ENCODE measurements at places on chromosomes 11 and 22. TPM values are rescaled to one million over a fixed set of nuclear protein-coding genes. Genes with fewer than 3 reads are reported as not detected.
A peak's percentile ranks its signal among the peaks of the same experiment; 100 is the strongest.

The OR51B5 gene
- not detected for total RNA-seq

The MUC6 gene
- total RNA-seq: 0.08 TPM

GRCh38 chr22:23127788-23128187 lies 14.0 kb downstream of the RSPH14 start:
- no peak for DNase-seq

- peak; percentile 82 for DNase-seq
These were observed 34.1 kb downstream of the LIF start for GRCh38 chr22:30212363-30212995.

GRCh38 chr22:33684087-33684486 lies 236.2 kb downstream of the LARGE1 start:
- no peak for DNase-seq

GRCh38 chr11:121592708-121593107 lies 139.9 kb upstream of the SORL1-AS1 start:
- no peak for DNase-seq

DNA sequence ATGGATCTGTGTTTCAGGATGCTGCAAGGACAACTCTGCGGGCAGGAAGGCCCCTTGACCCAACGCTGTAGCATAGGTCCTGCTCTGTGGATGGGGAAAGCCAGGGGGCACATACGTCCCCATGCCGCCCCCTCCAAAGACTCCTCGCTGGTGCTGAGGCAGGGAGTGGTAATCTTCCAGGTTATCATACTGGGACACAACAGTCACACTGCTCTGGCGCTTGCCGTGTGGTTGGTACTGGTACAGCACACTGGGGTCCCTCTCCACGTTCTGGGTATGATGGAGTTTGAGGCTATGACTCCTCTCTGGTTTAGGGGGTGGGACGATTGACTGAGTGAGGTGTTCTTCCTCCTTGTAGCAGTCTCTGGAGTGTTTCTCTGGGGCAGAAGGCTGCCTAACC lies 26.2 kb upstream of the TP53AIP1 start:
- no peak for DNase-seq

The TBC1D22A gene
- 13.5 TPM for total RNA-seq

DNA sequence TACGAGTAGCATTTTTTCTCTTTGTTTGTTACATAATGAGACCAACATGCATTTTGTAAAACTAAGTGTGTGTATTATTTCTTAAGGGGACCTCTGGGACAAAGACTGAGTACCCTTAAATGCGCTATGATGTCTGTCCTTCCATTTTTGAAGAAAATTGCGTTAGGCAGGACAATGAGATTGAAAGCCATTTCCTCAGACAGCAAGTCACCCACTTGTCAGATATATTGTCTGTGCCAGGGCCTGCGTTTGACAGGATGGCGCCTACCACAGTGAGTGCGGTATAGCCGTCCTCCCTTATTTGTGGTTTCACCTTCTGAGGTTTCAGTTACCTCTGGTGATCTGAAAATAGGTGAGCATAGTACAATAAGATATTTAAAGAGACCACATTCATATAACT lies 2.2 kb downstream of the AP2A2 start:
- DNase-seq: no peak

The UBQLN3 gene
- total RNA-seq: not detected

DNA sequence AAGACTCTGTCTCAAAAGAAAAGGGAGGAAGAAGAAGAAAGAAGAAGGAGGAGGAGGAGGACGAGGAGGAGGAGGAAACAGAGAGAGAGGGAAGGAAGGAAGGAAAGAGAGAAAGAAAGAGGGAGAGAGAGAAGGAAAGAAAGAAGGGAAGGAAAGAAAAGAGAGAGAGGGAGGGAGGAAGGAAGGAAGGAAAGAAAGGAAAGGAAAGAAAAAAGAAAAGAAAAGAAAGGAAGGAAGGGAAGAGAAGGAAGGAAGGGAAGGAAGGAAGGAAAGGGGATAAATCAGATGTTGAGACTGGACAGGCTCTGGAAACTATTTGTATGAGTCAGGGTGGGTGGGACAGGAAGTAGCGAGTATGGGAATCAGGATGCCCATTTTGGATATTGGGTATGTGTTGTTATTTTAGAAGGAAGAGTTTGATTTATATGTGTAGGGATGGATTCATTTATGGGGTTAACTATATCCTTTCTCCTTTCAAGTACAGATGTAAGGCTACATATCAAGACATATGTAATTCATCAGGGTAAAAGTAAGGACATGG lies 6.0 kb upstream of the RPL3 start:
- DNase-seq: no peak

- peak; percentile 46 for DNase-seq
These were observed 138.7 kb downstream of the TRIM29 start for GRCh38 chr11:119999220-119999619.

The RAG2 gene
- not detected for total RNA-seq

The KRTAP5-2 gene
- total RNA-seq: not detected

The MMP3 gene
- not detected for total RNA-seq

GRCh38 chr11:46348566-46349401 lies 1.5 kb downstream of the DGKZ start:
- DNase-seq: peak; percentile 36

DNA sequence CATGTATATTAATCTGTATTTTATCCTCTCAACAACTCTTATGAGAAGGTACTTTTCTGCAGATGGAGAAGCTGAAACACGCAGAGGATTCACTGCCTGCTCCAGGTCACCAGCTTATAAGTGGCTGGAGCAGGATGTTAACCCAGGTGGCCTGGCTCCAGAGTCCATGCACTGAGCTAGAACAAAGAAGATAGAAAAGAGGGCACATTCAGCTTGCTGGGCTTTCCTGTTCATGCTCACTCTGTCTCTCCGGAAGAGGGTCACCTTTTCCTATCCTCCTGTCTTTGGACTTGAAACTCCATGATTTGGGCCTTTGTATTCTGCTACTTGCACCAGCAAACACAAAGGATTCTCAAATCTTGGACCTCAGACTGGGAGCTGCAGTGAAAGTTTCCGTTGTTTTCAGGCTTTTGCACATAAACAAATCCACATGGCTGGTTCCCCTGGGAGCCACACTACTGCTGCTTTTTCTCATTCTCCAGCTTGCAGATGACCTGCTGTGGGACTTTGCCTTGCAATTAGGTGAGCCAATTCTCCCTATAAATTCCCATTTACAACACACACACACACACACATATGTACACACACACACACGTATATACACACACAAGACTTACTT lies 117.3 kb upstream of the GRK3 start:
- DNase-seq: no peak

The IFITM1 gene
- total RNA-seq: 6.8 TPM

GRCh38 chr11:112583261-112583893 lies 322.7 kb upstream of the PLET1 start:
- no peak for DNase-seq
